ENCODE measurements at places on chromosomes 2 and 18.
A peak's percentile ranks its signal among the peaks of the same experiment; 100 is the strongest.

GRCh38 chr2:104118889-104119288 lies 735.0 kb upstream of the POU3F3 start:
- no peak for DNase-seq

- DNase-seq: no peak
Observed at GRCh38 chr2:20410556-20411277, 36.2 kb upstream of the RHOB start.

DNA sequence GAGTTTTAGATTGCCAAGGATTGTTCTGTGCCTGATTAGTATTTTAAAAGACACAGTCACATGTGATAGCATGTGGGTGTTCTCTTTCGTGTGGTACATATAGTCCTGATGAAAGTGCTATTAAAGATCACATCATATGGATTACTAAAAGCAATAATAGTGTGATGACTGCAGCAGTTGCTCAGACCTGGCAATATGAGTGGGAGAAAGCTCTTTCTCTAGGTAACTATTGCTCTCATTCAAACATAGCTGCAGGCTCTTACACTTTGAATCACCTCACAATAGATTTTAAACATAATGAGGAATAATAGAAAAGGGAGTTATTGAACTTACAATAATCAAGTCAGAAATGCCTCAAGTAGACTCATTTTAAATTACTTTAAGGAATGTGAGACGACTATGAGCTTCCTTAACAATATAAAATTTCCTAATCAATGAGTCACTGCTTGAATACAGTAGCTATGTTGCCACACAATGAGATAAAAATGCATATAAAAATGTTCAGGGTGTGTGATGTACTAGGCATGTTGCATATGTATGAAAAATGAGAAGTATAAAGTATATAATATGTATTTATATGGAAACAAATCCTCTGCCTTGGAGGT lies 452.1 kb downstream of the TMX3 start:
- no peak for DNase-seq

DNA sequence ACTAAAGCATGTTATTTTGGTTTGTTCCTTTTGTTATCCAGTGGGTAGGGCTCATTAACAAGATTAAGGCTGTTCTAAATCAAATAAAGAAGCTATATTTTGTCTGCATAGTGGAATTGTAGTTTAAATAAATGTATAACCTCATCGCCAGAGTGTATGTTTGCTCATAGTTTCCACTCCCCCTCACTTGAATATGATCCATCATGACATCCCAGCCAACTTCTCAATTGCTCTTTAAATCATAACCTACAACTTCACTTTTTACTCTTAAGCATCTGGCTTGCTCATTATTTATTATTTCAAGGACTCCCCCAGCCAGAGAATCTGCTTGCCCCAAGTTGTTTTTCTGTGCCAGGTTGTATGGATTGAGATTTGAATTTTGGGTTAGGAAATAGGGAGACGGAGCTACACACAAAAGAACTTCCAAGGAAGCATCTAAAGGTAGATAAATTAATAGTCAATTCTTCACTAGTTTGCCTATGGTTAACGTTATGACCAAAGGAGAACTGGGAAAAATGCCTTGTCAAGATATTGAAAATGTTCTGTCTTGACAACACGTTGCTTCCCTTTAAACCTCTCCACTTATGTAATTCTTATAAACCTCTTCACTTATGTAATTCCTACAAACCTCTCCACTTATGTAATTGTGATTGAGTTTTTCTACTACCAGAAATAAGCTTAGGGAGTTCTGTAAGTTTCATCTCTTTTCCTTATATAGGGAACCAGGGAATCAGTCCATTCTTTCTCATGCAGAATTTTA lies 55.4 kb upstream of the UPP2 start:
- DNase-seq: no peak

DNA sequence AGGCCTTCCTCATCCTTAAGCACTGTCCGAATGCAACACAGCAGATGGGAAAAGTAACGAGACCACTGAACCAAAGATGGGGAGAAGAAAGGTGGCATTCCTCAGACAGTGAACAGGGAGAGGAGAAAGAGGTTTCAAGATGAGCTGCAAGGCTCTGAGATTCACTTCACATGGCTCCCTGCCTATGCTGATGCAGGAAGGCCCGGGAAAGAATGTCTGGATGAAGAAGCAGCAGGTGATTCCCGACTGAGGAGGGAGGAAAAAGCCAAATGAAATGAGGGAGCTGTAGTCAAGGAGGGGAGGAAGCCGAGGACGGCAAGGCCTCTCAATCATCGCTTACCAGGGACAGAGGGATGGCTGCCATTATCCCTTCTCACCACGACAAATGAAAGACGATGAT lies 98.5 kb upstream of the BOD1L2 start:
- no peak for DNase-seq

DNA sequence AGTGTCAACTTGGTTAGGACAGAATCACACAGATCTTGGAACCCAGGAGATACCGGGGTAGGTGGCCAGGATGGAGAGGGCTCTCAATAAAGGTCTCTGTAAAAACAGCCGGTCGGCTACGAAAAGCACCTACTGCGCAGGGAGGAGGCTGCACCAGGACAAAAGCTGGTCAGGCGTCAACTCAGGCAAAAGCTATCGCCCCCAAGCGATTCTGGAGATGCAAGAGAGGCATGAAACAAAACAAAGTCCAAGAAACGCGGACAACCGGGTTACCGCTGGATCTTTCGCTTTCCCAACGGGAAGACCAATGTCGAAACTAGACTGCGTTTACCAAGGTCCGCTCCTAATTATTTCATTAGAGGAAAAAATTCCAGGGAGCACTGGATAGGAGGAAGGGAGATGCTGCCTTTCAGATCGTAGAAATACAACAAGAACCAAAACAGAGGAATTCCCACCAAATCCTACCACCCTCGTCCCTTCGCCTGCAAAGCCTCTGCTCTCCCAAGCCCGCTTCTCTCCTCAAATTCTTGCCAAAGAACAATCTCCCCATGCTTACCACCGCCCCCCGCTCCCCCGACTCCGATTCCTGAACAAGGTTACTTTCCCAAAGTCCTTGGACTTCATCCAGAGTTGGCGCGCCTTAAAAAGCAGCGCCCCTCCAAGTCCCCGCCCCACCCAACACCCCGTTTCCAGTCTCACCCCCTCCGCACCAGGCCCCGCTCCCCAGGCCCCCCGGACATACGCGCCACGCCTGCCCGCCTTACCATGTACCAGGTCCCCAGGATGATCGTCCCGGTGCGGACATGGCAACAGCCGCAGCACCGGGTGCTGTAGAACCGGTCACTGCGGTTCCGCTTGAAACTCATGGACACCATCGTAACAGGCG lies 539 bp downstream of the LAPTM4A start:
- peak; percentile 61 for DNase-seq

Data from CD8-positive, alpha-beta T cell (primary cell).